Activated CD4-positive, CD25-positive, alpha-beta regulatory T cell treated with anti-CD3 and anti-CD28 coated beads, Interleukin-2, amount 50 U/mL, for 16 hours (primary cell): ENCODE measurements at places on chromosomes 5 and 9.

GRCh38 chr5:149873896-149874295 is 70.7 kb downstream of the PDE6A start:
- no peak for DNase-seq

DNA sequence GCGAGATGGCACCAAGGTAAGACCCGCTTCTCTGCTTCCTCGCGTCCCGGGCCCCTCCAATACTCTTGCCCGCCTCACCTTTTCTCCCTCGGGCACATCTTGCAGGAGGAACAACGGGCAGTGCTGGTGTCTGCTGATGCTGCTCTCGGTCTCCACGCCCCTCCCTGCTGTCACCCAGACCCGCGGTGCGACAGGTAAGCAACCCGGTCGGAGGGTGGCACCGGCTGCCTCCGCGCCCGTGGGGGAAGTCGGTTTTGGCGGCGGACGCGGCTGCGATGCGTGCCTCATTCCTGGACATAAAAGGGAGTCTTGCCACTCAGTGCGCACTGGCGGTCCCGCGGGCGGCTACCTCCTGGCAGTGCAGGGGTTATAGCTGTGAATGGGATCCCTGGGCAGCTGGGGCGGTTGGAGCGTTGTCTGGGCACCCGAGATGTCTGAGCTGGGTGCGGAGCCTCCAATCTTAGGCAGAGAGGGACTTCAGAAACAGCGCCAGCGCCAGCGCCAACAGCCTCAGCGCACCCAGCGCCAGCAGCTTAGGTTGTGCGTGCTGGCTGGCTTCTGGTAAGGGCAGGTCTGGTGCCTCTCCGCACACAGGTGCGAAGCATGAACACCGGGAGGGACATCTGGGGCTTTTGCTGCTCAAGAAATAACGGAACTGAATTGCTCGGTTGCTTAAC is 488 bp downstream of the COL15A1 start:
- DNase-seq, result no peak

DNA sequence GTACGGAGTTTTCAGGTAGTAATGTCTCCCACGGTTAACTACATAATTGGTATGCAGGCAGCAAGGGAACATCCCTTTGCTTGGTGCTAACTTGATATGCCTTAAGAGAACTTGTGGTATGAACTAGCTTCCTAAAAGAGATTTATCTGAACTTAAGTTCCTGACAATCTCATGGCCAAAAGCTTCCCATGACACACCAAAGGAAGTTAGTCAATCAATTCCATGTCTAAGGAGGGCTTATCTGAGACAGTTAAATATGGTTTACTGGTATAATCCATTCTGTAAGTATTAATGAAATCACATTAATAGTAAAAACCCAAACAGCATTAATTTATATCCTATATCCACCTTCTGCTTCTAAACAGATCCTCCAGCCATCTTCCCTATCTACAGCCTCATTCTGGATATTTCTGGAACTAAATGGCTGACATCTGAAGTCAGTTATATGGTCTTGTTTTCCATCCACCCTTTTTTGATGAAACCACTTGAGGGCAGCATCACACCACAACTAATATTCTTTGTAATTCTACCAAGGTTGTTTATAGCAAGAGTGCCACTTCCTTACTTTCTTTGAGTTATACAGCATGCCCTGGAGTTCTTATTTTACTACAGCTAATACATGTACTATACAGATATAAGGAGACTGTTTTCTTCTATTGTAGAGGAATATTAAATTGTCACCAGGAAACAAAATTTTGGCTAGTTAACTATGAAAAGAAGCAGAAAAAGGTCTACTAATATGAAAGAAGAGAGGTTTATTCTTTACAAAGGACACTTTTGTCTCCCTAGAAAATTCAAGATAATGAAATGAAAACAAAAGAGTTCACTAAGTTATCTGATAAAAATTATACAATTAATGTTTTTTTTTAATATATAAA is 34.7 kb downstream of the SHOC1 start:
- peak; percentile 13 for DNase-seq

GRCh38 chr5:141757402-141757801 is 75.4 kb upstream of the ARAP3 start:
- no peak for DNase-seq

DNA sequence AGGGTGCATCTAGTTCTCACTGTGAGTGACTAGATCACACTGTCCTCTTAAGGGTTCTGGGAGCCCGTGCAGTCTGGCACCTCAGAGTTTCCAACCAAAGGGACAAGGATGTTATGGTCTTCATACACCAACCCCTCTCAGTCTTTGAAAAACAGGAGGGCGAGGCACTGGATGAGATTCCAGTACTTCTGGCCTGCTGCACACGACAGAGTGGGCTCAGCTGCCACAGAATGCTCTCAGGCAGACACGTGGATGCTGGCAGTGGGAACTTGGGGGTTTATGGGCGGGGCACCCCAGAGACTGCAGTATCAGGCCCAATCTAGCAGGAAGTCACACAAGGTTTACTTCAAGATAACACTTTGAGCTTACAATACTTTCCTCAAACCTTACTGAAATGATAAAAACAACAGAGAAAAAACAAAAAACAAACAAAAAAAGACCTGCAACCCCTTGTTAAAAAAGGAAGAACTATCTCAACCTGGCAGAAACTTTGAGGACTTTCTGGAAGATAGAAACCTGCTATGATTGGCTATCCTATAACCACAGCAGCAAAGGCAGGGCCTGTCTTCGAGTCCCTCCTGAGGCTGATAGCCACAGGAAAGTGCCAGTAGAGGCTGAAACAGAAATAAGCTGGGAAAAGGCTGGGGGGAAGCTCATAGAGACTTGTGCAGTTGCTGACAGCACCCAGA is 28.3 kb upstream of the TGFBR1 start:
- no peak for DNase-seq

- DNase-seq, result no peak
Observed at GRCh38 chr5:107539726-107540330, 130.9 kb downstream of the EFNA5 start.

DNA sequence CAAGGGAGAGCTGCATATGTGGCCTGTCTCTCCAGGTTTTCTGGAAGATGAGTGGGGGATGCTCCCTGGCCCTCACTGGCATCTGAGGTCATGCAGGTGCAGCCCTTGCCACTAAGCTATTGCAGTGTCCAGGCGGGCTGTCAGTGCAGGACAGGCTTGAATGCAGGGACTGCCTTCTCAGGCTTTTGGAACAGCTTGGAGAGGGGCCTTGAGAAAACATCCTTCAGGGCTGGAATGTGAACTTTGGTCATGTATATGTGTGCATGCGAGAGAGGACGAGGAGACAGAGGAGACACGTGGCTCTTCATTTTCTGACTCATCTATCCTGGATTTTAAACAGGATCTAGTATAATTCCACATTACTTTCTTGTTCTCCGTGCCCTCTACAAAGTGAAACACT is 90.3 kb downstream of the MACROH2A1 start:
- no peak for DNase-seq

GRCh38 chr5:144169904-144170275 is 569 bp downstream of the YIPF5 start:
- DNase-seq, result no peak

DNA sequence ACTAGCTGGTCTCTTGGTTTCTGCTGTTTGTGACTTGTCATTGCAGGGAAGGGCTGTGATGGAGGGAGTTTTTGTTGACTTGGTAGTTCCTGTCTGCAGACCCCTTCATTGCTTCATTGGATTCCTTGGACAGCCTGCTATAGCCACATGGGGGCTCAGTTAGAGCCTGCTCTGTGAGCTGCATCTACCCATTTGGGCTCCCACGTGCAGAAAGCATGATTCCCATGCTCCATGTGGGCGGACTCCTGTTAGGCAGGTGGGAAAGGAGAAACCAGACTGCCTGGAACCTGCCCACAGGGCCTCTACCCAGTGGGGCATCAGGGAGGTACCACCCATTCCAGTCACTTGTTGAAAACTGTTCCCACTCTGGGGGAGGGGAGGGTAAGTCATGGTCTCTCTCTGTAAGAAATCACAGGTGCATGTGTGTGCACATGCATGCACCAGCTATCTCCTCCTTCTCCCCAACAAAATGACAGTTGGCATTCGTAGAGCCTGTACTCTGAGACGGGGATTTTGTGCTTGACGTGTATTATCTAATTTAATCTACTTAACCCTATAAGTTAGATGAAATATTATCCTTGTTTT is 61.0 kb downstream of the DAPK1 start:
- DNase-seq, result no peak

- no peak for DNase-seq
Observed at GRCh38 chr9:20604562-20604961, 17.7 kb downstream of the MLLT3 start.
